CD4-positive, alpha-beta T cell treated with Interleukin-6 for 4 hours (primary cell): ENCODE measurements at places on chromosomes 4 and X.
A peak's percentile ranks its signal among the peaks of the same experiment; 100 is the strongest.

GRCh38 chr4:65599340-65599739, 70.9 kb downstream of the EPHA5 start:
- DNase-seq: no peak

DNA sequence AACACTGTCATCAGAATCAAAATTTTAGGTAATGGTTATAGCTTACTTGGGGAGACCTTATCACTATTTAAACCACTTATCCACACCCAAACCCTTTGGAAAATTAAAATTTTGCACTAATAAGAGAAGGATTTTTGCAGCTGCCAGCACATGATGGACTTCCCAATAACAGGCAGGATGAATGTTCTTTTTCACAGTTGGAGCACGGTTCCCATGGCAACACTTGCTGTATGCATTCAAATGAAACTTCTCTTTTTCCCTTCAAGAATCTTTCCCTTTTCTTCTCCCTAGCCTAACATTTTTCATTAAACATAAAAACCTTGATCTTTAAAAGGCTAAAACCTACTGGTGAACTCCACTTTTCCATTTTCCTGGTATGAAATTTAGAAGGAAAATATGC, 768.2 kb downstream of the KCTD8 start:
- DNase-seq: no peak

DNA sequence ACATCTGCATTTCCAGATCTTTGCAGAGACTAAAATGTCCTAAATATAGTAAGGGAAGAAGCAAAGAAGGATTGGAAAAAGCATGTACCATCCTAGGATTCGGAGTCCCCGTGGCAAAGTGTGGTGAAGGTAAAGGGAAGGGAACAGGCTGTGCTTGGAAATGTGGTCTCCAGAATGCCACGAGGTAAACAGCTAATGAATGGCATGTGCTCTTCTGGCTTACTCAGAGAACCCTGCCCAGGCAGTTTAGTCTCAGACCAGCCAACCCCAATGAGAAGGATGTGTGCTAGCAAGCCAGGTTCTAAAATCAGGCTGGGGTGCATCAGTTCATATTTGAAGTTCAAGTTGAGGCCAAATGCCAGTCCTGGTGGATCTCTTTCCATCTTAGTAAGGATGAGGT, 113.1 kb downstream of the RS1 start:
- no peak for DNase-seq

GRCh38 chr4:58074382-58074781, 964.2 kb upstream of the IGFBP7 start:
- no peak for DNase-seq

- peak; percentile 66 for DNase-seq
Measured at GRCh38 chrX:41382714-41383645, 49.0 kb downstream of the DDX3X start.

GRCh38 chrX:132022198-132022966, 720 bp upstream of the STK26 start:
- DNase-seq: peak; percentile 30

DNA sequence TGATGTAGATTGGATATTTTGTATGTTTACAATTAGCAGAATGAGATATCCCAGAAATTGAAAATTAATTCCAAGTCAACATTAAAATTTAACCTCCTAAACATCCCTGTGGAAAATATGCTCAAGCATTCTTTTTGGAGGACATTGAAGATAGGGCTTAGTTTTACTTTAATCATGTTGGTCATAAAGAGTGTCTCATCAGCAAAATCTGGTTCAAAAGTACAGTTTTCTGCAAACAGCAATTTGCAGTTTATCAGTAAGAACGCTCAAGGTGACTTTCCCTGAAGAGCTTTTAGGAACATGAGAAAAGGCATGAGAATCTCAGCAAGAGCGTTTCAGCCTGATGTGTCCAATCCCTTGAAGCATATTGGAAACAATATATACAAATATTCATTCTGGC, 889.8 kb downstream of the CENPC start:
- DNase-seq: no peak

- no peak for DNase-seq
Measured at GRCh38 chr4:2260344-2261109, 1.4 kb downstream of the MXD4 start.

DNA sequence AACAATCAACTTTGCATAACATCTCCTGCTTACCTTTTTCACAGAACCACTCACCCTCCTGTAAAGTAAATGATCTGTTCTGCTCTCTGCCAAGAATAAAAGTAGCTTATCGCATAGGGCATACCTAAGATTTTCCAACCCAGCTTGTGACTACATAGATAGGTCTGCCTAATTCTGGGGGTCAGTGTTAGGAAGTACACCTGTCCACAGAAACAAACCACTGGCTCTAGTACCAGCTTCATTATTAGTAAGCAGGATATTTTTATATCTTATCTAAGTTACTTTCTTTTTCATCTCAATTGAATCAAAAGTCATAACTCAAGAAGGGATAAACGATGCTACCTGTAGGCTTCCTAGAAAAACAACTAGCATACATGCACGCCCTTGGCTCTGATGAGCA, 23.8 kb downstream of the CXCL1 start:
- no peak for DNase-seq
